AG09319 (cell line): ENCODE measurements at places on chromosomes 4 and X.

DNA sequence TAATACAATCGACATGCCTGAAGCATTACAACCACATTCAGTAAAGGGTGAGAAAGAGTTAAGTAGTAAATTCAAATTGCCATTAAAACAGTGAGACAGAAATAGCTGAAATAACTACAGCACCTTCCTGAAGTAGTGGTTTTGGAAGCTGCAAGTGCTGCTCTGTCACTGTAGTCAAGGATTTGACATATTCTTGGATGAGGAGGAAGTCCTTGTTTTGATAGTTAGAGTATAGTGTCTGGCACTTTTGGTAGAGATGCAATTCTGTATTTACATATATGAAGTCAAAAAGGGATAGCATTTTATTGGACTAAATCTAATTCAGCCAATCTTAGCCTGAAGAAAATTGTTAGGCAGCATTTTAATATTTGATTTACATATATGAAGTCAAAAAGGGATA is 1559.6 kb downstream of the TECRL start:
- no peak for DNase-seq

DNA sequence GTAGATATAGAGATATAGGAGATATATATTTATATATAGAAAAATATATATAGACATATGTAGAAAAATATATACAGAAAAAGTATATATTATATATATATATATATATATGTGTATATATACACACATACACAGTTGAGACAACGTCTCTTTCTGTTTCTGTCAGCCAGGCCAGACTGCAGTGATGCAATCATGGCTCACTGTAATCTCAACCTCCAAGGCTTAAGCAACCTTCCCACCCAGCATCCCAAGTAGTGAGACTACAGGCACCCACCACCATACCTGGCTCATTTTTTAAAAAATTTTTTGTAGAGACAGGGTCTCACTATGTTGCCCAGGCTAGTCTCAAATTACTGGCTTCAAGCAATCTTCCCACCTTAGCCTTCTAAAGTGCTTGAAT is 426.3 kb downstream of the GPM6A start:
- DNase-seq = no peak

GRCh38 chr4:7414736-7415510 is 19.8 kb downstream of the PSAPL1 start:
- no peak for DNase-seq

DNA sequence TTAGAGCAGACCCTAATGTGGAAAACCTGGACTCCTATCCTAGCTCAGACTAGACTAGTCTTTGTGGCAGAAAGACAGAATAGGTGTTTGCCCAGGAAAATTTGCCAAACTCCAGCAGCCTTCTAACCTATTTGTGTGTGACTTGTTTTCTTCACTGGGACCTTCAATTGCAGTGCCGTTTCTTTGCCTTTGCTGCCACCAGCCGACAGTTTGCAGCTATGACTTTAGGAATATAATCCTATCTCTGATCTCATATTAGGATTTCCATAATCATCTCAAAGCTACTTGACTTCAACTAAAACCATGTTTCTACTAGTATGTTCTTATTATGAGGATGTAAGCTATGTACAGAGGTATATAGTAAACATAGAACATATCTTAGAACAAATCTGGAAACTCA is 60.2 kb upstream of the PGAM4 start:
- DNase-seq = peak; percentile 3

DNA sequence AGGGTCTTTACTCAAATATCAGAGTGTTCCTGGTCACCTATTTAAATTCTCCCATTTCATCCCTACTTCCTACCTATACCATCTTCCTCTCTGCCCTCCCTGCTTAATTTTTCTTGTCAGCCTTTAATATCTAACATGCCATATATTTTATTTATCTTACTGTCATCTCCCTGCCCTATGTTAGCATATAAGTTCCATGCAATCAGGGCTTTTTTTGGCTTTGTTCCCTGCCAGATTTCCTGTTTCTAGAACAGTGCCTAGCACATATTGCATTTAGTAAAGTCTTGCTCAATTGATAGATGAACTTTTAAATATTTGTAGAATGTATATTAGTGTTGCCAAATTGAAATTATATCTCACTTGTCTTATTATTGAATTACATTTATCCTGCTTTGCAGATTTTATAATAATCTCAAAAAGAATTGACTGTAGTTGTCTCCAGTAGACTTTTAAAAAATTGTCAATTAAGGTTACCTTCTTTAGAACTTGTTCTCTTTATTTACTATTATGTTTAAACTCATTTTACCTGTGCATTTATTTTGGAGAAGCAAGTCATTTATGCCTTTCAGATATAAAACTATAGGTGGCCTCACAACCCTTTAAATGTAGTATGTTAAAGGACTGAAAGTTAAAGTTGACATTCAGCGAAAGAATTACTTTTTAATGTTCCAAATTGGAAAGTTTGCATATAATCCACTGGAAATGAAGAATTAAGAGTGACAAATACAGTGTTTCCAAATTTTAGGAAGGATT is 108.2 kb upstream of the BMPR1B start:
- DNase-seq = no peak

- DNase-seq = no peak
Measured at GRCh38 chr4:75514949-75515612, 808 bp downstream of the THAP6 start.

- no peak for DNase-seq
Measured at GRCh38 chrX:23331701-23332100, 2.9 kb upstream of the PTCHD1 start.

DNA sequence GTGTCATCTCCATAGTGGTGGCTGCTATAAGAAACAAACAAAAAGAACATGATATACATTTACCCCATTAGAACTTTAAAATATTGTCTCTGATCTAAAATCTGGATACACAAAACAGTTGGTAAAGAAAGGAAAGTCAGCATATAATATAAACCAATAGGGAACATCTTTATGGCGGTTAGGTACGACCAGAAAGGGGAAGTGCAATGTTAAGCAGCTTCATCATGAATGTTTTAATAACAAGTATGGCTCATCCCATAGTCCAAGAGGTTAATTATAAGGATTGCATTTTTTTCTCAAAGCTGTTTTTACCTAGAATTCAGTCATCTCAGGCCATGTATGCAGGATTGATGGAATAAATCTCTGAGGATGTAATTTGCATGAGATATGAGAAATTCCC is 1869.7 kb downstream of the PCDH7 start:
- no peak for DNase-seq

- no peak for DNase-seq
Measured at GRCh38 chr4:48227662-48228061, 42.0 kb downstream of the TEC start.

DNA sequence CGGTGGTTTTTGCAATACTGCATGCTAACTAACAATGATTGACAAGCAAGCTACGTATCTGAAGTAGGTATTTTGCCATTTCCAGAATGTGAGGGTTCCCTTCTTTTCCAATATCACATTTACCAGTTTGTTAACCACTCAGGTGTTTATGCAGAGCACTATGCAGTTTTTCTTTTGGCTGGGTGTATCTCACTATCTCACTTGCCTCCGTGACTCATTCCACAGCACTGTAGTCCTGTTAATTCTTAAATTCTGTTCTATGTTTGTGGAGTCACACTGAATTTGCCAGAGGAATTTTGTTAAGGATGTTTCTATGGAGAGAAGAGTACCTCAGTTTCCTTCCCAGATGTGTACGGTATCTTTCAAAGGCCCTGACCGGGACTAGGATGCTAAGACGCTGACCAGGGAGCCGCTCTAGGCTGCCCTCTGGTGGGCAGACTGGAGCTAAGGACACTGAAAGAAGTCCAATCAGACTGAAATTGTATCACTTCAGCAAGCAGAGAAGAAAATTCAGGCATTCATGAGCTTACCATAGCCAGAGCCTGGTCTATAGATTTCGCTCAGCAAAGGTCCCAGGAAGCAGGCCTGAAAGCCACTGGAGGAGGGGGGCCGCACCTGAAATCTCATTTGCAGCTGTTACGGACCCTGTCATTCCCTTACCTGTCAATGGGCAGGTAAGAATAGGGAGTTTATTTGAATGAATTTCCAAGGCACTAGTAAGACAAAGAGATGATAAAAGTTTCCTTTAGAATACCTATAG is 388.4 kb upstream of the SPOCK3 start:
- DNase-seq = no peak

DNA sequence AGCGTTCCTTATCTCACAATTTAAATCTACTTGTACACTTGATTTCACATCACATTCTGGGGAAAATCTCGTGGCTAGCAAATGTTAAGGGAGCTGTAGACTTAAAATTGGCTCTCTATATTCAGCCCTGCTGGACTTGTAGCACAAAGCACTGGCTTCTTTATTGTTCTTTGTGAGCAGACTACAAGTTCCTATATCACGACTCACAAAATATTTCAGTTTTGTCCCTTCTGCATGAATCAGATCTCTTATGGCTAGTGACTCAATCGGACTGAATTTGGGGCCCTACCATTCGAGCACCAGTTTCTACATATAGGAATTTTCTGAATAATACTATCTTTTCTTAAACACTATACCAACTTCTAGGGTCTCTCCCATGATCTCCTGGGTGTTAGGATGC is 390.1 kb downstream of the ADAM29 start:
- no peak for DNase-seq

DNA sequence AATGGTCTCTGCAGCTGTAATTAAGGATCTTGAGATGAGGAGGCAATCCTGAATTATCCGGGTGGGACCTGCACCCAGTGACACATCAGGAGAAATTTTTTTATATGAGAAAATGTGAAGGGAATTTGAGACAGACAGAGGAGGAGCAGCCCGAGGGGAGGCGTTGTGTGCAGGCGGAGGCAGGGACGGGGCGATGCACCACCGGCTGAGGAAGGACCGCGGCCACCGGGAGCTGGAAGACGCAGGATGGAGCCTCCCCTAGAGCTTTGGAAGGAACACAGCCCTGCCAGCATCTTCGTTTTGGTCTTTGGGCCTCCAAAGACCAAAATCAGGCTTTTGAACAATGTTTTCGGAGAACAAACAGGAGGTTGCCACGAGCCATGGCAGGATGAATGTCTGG is 85.0 kb upstream of the ADRA2C start:
- no peak for DNase-seq

GRCh38 chr4:9925750-9926439 is 95.4 kb downstream of the SLC2A9 start:
- DNase-seq = no peak

DNA sequence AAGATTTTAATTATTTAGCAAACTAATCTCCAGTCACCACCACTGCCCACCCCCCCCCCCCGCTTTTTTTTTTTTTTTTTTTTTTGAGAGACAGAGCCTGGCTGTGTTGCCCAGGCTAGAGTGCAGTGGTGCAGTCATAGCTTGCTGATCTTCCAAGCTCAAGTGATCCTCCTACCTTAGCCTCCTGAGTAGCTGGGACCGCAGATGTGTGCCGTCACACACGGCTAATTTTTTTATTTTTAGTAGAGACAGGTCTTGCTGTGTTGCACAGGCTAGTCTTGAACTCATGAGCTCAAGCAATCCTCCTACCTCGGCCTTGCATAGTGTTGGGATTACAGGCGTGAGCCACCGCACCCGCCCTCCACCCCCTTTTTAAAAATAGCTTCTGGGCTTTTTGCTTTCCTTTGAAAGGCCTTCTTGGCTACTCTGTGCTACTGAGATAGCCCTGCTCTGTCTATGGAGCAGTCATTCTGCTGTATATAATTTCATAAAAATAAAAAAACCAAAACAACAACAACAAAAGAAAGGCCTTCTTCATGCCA is 18.7 kb downstream of the TXLNG start:
- DNase-seq = no peak

DNA sequence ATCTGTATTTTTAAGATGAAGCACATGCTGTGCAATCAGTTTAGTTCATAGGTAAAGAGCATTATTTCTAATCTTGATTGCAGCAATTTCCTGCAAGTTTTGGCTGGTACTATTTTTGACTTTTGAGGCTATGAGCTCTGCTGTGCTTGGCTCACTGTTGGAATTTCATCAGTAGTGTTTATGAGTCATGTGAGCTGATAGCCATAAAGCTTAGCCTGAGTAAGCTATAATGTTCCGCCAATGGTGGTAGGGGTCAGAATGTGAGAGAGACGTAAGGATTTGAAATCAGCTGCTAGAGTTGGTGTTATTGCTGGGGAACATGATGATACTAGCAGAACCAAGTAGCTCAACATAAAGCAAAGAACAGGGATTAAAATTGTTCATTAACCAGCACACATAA is 590.9 kb upstream of the GNPDA2 start:
- no peak for DNase-seq

GRCh38 chr4:37812713-37813112 is 13.8 kb upstream of the PGM2 start:
- no peak for DNase-seq

DNA sequence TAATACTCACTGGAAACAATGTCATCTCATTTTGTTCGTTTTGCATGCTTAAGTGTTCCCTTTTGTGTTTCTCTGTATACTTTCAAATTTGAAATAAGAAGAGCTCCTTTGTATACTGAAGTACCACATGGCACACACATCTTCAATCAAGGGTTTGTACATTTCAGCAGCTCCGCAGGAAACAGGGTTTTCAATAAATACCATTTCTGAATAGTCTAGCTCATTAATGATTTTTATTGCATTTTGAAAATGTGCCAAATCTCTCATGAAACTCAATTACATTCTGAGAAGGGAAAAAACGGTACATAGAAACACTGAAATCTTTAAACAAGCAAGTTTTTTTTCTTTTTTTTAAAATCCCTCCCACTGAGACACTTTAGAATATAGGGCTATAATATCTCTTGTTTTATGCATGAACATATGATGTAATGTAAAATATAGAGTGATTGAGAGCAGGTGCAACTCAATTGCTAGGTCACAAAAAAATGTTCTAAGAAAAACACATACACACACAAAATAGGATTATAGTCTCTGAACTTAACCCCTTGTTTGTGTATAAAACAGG is 914.2 kb upstream of the PCDH7 start:
- DNase-seq = no peak

- no peak for DNase-seq
Measured at GRCh38 chr4:109701566-109702410, 1.5 kb downstream of the CASP6 start.

GRCh38 chr4:152633118-152633517 is 46.7 kb downstream of the TMEM154 start:
- no peak for DNase-seq

- no peak for DNase-seq
Measured at GRCh38 chr4:87339440-87339839, 16.8 kb upstream of the HSD17B13 start.

GRCh38 chrX:136626237-136626636 is 21.7 kb upstream of the CD40LG start:
- no peak for DNase-seq

- no peak for DNase-seq
Measured at GRCh38 chr4:109020861-109021260, 258.0 kb upstream of the ETNPPL start.

DNA sequence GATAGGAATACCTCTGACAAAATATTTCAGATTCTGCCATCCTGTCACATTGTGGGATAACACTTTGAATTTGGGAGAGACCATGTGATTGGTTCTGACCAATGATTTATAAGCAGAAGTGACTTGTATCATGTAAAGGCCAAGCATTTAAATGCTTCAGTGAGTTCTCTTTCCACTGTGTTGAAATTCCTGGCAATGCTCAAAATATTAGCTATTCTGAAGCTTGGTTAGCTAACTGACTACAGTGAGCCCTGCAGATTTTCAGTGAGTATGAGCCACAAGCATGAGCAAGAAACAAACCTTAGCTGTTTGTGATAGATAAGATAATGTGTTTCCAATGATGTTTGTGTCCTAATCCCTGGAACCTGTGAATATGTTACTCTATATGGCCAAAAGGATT is 562.8 kb upstream of the AADAT start:
- DNase-seq = no peak

- no peak for DNase-seq
Measured at GRCh38 chr4:21018817-21019216, 318.6 kb downstream of the PACRGL start.
